ENCODE measurements at places on chromosomes 4 and X. TPM values are rescaled to one million over a fixed set of nuclear protein-coding genes. Genes with fewer than 3 reads are reported as not detected.

DNA sequence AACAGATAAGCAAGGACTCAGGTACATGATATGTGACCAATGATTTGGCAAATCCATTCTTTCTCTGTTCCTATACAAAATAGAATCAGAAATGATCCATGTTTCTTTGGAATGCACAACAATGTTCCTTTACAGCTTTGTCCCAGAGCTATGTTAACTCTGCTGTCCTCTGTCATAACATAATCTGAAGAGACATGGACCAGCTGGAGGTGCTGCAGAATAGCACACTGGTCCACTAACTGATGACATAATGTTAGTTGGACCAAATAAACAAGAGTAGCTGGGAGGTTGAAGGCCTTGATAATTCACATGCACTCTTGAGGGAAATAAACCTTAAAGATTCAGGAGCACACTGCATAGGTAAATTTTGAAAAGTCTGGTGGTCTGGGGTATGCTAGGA lies 23.0 kb upstream of the DHX15 start:
- no peak for DNase-seq

DNA sequence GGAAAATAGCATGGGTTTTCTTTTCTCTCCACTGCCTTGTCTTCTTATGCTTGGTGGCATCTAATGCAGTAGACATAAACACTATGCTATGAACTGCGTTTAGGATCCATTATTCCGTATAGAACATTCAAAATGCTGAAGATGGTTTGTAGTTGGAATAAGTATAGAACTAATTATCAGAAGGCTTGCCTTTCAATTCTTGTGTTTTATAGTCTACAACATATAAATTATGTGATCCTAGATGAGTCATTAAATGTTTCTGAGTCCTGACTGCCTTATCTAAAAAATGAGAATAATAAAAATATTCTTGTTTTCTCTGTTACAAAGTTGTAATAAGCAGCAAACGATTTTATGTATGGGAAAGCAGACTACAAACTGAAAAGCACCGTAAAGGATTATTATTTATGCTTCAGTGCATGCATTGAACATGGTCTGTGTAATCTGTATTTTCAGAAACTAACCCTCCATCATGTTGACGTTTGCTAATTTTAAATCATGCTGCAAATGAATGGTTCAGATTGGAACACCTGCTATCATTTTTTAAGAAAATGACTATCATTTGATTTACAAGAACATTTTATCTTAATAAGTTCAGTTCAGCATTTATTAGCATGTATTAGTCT lies 335.9 kb upstream of the AADAT start:
- DNase-seq, result no peak

GRCh38 chr4:140157341-140157740 lies 3.4 kb upstream of the MAML3 start:
- DNase-seq, result no peak

- peak; percentile 66 for DNase-seq
Measured at GRCh38 chr4:180449395-180449956, 1793.7 kb upstream of the TENM3 start.

DNA sequence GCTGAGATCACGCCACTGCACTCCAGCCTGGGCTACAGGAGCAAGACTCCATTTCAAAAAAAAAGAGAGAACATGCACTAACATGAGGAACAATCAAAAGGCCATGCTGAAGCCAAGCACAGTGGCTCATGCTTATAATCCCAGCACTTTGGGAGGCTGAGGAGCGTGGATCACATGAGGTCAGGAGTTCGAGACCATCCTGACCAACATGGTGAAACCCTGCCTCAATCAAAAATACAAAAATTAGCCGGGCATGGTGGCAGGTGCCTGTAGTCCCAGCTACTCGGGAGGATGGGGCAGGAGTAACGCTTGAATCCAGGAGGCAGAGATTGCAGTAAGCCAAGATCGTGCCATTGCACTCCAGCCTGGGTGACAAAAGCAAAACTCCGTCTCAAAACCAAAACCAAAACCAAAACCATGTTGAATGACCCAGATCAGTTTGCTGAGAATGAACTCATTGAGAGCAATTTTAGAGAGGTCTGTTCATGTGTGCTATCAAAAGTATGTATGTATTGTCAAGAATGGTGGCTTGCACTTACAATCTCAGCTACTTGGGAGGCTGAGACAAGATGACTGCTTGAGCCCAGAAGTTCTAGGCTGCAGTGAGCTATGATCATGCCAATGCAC lies 44.8 kb downstream of the PDS5A start:
- DNase-seq, result no peak

DNA sequence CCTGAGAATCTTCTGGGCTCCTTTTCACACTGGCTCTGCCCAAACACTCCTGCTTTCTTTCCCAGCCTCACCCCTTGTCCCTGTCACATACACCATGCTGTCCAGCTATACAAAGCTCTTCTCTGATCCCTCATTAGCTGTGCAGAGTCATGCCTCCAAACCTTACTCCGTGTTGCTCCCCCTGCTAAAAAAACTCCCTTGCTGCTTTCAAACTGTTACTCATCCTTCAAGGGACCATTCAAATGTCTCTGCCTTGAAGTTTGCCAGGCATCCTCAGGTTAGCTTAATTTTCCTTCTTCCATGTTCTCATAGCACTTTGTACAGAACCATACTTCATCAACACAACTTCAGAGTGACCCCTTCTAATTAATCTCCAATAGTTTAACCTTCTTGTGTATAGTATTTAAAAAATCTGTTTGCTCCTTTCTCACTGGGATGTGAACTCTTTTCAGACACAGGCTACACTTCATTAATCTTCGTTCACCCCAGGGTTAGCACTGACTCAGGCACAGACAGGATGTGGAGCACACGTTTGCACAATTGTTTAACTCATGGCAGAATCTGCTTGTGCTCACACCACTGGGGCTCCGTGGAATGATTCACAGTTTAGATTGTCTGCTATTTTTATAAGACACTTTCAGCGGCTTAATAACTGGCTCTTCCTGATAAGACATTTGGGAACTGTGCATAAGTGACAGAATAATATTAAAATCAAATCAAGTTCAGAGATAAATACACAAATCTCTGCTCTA lies 21.4 kb upstream of the SEL1L3 start:
- DNase-seq, result no peak

- DNase-seq, result no peak
Measured at GRCh38 chr4:121800638-121800960, 524 bp upstream of the EXOSC9 start.

DNA sequence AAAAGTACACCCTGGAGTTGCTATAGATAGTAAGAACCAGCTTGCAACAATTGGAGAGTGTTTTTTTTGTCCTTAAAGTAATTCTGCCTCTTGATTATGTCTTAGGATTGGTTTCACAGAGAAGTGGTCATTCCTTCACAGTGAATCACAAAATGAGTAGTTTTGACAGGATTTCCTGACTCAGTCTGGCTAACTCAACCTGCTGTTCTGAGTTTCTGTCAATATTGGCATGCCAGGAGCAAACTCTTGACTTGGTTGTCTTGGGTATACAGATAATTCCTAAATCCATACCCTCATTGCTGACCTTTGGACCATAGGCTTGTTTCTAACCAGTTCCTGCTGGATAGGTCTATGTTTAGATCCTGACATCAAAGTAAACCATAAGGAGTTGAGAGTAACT lies 9.4 kb downstream of the FHIP1A start:
- no peak for DNase-seq

GRCh38 chrX:13452283-13452682 lies 117.1 kb upstream of the EGFL6 start:
- no peak for DNase-seq

GRCh38 chr4:104393655-104394324 lies 100.9 kb downstream of the CXXC4 start:
- no peak for DNase-seq

GRCh38 chr4:62914758-62915157 lies 1494.5 kb downstream of the TECRL start:
- DNase-seq, result no peak

DNA sequence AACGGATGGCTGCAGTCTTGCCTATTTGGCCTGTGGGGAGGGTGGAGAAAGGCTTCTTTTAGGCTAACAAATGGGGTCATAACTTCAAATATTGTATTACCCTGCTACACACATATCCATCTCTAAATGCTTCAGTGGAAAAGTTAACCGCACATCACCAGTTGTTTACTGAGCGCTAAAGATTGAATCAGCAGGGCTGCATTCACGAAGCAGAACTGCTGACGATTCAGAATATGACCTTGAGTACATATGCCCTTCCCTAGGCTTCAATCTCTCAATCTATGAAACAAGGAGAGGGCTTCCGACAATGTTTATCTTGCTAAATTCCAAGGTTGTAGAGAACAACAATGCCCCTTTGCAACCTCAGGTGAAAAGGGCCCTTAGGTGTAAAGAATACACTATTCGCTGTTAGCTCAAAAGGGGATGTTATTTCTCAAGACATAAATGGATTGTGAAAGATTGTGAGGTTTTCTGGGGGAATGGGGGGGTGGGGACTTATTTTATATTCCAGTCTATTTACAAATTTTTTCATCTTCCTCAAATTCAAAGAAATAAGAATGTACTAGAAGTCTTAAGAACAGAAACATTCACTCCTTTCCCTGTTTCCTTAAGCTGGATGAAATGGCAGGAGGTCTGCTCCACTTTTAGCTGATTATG lies 2.6 kb upstream of the ATP6AP2 start:
- DNase-seq, result no peak

GRCh38 chr4:2714061-2714770 lies 41.9 kb downstream of the TNIP2 start:
- no peak for DNase-seq

- DNase-seq, result no peak
Measured at GRCh38 chr4:794900-795725, 30.8 kb downstream of the CPLX1 start.

DNA sequence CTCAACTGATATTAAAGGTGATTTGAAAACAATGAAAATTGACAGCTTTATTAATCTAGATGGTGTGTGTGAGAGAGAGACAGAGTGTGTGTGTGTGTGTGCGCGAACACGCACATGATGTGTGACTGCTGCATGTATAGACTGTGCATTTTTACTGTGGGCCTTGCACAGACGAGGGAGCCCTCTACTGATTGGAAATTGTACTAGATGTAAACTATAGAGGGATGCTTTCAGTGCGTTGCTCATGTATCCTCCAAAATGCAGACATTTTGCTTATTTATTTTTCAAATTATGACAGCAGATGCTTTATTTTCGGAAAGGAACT lies 168.4 kb upstream of the GK2 start:
- DNase-seq, result no peak

- no peak for DNase-seq
Measured at GRCh38 chrX:31331015-31331414, 259.2 kb upstream of the FTHL17 start.

GRCh38 chrX:68698942-68699341 lies 51.5 kb downstream of the STARD8 start:
- no peak for DNase-seq

GRCh38 chrX:25288676-25289075 lies 272.9 kb upstream of the ARX start:
- DNase-seq, result no peak

- no peak for DNase-seq
Measured at GRCh38 chr4:86035688-86036087, 324.2 kb downstream of the MAPK10 start.

DNA sequence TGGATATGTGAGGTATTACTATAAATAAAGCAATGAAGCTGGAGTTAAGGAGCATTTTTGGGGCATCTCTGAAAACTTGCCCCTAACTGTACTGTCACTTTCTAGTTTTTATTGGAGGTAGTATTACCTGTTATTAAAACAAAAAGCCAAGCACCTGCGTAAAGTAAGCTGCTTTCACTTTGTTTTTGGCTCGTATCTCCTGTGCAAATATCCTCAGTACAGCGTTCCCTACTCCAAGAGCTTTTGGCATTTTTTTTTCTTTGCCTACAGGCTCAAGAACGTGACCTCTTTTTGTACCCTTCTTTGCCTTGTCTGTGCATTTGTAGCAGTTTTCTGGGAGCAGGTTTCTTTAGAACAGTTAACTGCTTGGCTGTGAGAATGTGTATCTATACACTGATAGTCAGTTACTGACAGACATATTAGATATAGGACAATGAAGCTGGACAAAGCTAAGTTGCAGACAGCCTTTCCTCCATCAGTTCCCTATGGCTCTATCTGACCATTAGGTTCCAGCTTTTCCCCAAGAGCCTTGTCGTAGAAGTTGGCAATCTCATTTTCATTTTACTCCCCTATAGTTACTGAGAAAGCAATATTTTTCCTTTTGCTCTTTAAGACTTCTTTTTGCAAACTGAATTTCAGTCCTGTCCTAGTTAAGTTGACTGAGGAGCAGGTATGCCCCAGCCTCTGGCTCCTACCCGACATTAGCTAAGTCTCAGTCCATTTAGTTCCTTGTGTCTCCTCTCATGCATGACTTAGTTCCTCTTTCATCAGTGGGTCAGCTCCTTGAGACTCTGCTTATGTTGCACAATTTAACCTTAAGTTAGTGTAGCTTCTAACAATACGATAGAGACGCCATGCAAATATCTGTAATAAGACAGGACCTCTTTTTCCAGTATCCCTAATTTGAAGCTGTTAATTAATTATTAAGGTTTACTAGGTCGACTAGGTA lies 71.5 kb upstream of the HPRT1 start:
- no peak for DNase-seq

GRCh38 chrX:20147561-20147960 lies 5.9 kb upstream of the EIF1AX start:
- DNase-seq, result no peak

DNA sequence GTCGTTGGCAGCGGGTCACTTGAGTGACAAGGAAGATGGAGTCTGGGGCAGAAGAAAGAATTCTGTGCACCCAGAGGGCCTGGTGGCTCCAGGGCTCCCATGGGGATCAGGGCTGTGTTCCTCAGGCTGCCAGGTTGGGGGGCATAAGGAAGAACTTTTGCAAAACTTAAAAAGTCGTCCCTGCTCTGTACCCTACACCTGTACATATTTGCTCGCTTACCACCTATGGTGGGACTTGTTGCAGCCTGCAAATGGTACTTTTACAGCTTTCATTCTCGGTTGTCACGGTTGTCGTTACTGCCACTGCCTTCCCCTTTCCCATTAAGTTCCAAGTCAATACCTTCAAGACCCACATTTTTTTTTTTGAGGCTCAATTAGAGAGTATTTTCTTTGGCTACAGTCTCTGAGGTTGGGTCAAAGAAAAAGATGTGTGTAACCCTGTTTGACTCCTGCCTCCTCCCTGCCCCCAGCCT lies 9.1 kb downstream of the ARX start:
- DNase-seq, result no peak

DNA sequence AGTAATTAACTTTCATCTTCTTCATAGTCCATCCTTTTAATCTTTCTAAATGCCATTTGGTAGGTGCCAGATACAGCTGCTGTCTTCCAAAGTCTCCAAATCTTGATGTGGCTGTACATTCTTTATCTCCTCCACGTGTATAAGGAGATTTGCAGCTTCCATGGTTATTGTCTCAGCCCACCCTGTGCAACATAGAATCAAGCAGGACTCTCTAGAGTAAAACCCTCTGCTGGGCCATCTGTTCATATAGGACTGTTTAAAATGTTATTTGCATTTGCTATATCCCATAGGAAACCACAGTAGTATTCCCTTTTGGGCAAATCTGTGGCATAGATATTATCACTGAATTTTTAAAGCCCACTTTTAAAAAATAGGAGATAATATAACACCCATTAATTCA lies 527.2 kb upstream of the EPHA5 start:
- DNase-seq, result no peak

- no peak for DNase-seq
Measured at GRCh38 chrX:120726294-120726693, 96.4 kb upstream of the C1GALT1C1 start.

- no peak for DNase-seq
Measured at GRCh38 chrX:21700967-21701366, 42.8 kb upstream of the KLHL34 start.

The SLITRK4 gene
- total RNA-seq, result 1.5 TPM

The MTNR1A gene
- total RNA-seq, result 0.97 TPM

The VEGFC gene
- total RNA-seq, result 0.46 TPM

The TMSB15A gene
- 66.4 TPM for total RNA-seq

The SCML2 gene
- 15.5 TPM for total RNA-seq

The NSUN7 gene
- 15.9 TPM for total RNA-seq

The ARHGAP4 gene
- 37.8 TPM for total RNA-seq

The FGF5 gene
- not detected for total RNA-seq

The TMEM192 gene
- total RNA-seq, result 9.3 TPM
